Stimulated activated CD4-positive, alpha-beta T cell treated with anti-CD3 and anti-CD28 coated beads, Interleukin-4, amount 100 ng/mL, for 48 hours (primary cell): ENCODE measurements at places on chromosomes 4 and X.

GRCh38 chrX:134419784-134420183 lies 40.2 kb upstream of the HPRT1 start:
- no peak for DNase-seq

GRCh38 chr4:24645765-24646550 lies 61.6 kb upstream of the DHX15 start:
- DNase-seq = no peak

DNA sequence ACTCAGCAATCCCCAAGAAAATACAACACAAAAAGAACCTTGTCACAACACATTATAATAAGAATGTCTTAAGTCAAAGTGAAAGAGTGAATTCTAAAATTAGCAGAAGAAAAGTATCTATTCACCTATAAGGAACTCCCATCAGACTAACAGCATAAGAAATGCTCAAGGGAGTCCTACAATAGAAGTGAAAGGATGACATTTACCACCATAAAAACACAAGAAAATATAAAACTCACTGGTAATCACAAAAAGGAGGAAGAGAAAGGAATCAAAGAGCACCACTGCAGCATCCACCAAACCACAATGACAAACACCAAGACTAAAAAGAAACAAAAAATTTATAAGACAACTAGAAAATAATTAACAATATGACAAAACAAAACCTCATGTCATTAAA lies 257.0 kb upstream of the AGTR2 start:
- DNase-seq = no peak

GRCh38 chr4:61301271-61301670 lies 101.1 kb downstream of the ADGRL3 start:
- no peak for DNase-seq

DNA sequence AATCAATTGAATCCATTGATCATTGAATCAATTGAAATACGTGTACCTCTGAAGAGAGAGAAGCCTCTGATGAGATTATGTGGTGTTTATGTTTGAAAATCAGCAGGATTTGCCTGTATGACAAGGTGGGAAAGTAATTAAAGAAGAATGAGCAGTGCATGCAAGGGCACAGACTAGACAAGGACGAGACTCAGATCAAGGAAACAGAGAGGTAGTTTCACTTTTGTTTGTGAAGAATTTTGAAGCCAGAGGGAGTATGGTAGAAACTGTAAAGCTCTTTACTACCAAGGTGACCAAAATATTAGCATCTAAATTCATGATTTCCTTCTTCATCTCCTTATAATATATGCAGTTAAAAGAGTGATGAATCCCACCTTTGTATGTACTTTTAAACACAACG lies 1830.0 kb upstream of the IGFBP7 start:
- DNase-seq = no peak
